ENCODE measurements at places on chromosomes 1 and 21. TPM values are rescaled to one million over a fixed set of nuclear protein-coding genes. Genes with fewer than 3 reads are reported as not detected.

- no peaks in the 10 kb centered on the region for H3K27me3 ChIP-seq
- no peak for DNase-seq
- H3K27ac ChIP-seq, result no peak overlapping the region
- H3K36me3 ChIP-seq, result no peaks in the 10 kb centered on the region
Measured at GRCh38 chr1:200226268-200226968, 183.4 kb downstream of the ZNF281 start.

Gene FGR
- 0.36 TPM for total RNA-seq

Gene TNFRSF18
- not detected for total RNA-seq

GRCh38 chr1:55302972-55303371 is 87.8 kb upstream of the USP24 start:
- no peaks in the 10 kb centered on the region for H3K27me3 ChIP-seq
- no peak overlapping the region for H3K27ac ChIP-seq
- no peaks in the 10 kb centered on the region for H3K4me1 ChIP-seq
- no peaks in the 10 kb centered on the region for H3K36me3 ChIP-seq

Gene OLIG2
- not detected for total RNA-seq

Gene LCE1D
- total RNA-seq, result not detected

Gene COL24A1
- 1.8 TPM for total RNA-seq

Gene PTPRC
- under 0.01 TPM for total RNA-seq

Gene MRPS15
- total RNA-seq, result 77.2 TPM

All from osteoblast (primary cell).